ENCODE measurements at places on chromosomes 5 and 9.

DNA sequence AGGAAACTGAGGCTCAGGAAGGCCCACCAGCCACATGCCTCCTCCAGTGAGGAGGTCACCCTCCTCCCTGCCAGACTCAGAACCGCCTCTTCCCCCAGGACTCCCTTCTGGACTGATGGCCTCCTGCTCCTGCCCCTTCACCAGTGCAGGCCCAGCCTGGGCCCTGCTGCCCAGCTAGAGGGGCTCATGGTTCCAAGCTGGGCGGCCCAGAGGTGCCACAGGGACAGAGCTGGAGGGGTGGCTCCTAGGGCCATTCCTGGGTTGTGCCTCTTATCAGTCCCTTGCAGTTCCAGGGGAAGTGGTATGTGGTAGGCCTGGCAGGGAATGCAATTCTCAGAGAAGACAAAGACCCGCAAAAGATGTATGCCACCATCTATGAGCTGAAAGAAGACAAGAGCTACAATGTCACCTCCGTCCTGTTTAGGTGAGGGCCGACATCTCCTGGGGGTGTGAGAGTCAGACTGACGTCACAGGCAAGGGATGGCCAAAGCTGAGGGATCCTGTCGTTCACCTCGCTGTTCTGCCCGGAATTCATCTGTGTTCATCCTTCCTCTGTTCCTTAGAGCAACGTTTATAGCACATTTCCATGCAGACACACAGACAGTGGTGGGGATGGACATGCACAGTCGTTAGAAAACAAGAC, 819 bp downstream of the LCN2 start:
- no peaks in the 10 kb centered on the region for H3K36me3 ChIP-seq
- no peak overlapping the region for H3K27ac ChIP-seq
- DNase-seq: no peak
- H3K4me1 ChIP-seq: no peaks in the 10 kb centered on the region

DNA sequence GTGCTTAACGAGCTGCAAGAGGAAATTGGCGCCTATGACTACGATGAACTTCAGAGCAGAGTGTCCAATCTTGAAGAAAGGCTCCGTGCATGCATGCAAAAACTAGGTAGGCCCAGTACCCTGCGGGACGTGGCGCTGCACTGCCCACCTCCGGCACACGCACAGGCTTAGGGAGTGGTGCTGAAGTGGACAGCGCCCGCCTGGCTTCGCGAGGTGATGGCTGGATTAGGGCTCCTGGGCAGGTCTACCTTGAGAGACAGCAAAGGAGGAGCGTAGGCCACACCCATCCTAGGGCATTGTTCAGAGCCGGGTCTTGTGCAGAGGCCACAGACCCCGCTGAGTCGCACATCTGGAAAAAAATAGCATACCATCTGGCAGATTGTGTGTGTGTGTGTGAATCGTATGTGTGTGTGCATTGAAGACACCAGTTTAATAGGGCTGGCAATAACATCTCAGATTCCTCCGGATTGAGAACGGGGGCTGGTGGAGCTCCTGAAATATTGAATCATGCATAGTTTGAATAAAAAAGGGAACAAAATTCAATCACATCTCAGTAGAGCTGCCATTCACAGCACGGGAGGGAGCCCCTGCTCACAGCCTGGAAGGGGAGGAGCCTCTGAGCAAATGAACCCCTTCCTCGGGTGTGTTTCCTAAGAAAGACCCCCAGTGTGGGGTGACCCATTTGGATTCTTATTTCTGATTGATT, 11.1 kb downstream of the OLFM1 start:
- H3K27me3 ChIP-seq: peaks cover 41% of the 10 kb centered on the region
- H3K36me3 ChIP-seq: no peaks in the 10 kb centered on the region
- no peak for DNase-seq
- H3K4me1 ChIP-seq: no peaks in the 10 kb centered on the region

GRCh38 chr9:94922691-94923107, 196.2 kb downstream of the AOPEP start:
- no peak overlapping the region for H3K27ac ChIP-seq
- peaks cover 3% of the 10 kb centered on the region for H3K4me1 ChIP-seq
- H3K27me3 ChIP-seq: no peaks in the 10 kb centered on the region
- H3K4me3 ChIP-seq: no peak overlapping the region
- no peak for DNase-seq
- peaks cover 25% of the 10 kb centered on the region for H3K36me3 ChIP-seq

DNA sequence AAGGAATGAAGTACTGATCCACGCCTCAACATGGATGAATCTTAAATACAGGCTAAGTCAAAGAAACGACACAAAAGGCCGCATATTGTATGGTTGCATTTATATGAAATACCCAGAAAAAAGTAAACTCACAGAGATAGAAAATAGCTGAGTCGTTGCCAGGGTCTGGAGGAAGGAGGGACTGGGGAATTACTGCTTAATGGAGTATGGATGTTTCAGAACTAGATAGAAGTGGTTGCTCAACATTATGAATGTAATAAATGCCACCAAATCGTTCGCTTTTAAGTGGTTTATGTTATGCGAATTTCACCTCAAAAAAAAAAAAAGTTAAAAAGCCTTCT, 784 bp upstream of the MSANTD3 start:
- H3K4me3 ChIP-seq: peak overlapping the region; percentile 95
- peak overlapping the region; percentile 91 for H3K27ac ChIP-seq
- peaks cover 4% of the 10 kb centered on the region for H3K36me3 ChIP-seq
- DNase-seq: no peak
- H3K4me1 ChIP-seq: peaks cover 17% of the 10 kb centered on the region

DNA sequence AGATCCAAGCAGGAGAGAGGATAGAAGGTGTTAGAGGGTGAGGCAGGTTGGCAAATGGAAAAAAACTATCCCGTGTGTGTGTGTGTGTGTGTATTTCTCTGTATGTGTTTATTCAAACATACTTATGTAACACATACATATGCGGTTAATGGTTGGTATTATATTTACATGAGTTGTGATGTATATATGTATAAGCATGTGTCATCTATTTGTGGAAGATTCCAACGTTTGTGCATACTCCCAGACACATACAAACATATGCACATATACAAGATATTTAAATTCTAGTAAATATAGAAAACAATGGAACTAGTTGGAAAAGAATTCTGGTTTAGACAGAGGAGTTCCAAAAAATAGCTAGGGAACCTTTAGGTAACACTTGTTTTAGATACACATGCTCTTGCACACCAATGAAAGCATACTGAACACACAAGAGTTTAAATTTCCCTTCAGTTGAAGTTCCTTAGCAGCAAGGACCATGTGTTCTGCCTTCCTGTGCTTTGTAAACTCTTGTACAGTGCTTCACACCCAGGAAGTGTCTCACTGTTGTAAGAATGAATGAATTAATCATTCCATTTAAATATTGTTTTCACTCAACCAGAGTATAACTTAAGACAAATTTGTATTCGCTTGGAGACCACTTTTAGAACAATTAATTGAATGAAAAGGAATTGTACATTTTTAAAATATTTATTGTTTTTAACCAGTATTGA, 257.8 kb downstream of the FER start:
- no peaks in the 10 kb centered on the region for H3K4me1 ChIP-seq
- H3K27me3 ChIP-seq: no peaks in the 10 kb centered on the region

DNA sequence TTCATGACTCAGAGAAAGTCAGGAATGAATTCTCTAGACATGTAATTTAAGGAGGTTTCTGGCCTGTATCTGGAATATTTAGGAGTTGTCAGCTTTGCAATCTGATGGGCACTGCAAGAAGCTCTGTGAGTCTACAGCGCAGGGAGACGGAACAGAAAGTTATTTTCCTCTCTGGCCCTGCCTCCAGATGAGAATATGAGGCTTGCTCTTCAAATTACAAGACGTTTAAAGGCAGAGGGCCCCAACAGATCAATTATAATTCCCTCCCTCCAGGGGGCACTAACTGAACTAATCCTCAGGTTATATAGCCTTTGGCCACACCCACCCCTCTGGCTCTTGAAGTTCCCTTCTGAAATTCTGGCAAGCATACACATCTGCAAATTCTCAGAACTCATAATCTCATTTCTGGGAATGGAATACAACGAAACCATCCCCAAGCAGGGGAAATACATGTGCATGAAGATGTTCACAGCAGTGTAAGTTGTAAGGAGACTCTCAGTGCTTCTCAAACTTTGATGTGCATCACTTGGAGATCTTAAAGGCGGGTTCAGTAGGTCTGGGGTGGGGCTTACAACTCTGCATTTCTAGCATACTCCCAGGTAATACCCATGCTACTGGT, 307.6 kb downstream of the CWC27 start:
- peaks cover 21% of the 10 kb centered on the region for H3K4me1 ChIP-seq
- H3K36me3 ChIP-seq: no peaks in the 10 kb centered on the region
- H3K27me3 ChIP-seq: peaks cover 1% of the 10 kb centered on the region

GRCh38 chr5:55923865-55924500, 70.8 kb downstream of the IL6ST start:
- no peaks in the 10 kb centered on the region for H3K36me3 ChIP-seq
- H3K4me1 ChIP-seq: peaks cover 11% of the 10 kb centered on the region
- peaks cover 8% of the 10 kb centered on the region for H3K27me3 ChIP-seq
- no peak for DNase-seq
- no peak overlapping the region for H3K27ac ChIP-seq

DNA sequence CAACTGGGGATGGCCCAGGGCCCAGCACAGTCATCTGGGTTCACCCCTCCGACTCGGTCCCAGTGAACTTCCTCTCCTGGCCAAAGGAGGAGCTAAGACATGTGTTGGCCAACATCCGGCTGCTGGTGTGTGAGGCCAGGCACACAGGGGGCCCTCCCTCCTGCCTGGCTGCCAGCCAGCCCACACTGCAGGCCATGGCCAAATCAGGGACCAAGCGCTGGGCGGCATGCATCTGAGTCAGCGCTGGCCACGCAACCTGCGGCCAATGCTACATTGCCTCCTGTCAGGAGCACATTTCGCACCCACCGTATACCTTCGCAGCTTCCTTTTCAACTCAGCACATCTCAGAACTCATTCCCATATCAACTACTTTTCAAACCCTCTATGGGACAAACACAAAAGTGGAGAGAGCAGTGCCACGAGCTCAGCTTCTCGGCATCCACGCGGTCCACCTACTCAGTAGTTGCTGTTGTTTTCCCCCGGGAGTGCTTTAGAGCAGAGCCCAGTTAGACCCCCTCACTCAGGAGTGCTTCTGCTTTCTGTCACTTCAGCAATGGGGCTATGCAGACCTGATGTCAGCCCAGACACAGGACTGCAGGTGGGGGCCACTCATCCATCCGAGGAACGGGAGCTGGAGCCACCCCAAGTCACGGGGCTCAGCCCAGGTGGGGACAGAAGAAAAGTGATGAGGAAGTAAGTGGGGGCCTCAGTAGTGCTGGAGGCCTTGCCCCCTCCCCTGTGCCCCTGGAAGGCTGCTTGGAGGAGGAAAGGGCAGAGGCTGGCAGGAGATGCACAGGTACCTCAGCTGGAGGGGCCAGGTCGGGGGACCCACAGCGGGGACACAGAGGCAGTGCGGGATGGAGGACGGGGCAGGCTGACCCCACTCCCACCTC, 13.9 kb downstream of the NINJ1 start:
- peaks cover 7% of the 10 kb centered on the region for H3K36me3 ChIP-seq
- H3K27ac ChIP-seq: peak overlapping the region; percentile 72
- DNase-seq: no peak
- no peaks in the 10 kb centered on the region for H3K27me3 ChIP-seq

- no peak for DNase-seq
- no peak overlapping the region for H3K4me3 ChIP-seq
- H3K4me1 ChIP-seq: peaks cover 4% of the 10 kb centered on the region
- no peaks in the 10 kb centered on the region for H3K36me3 ChIP-seq
- no peak overlapping the region for H3K27ac ChIP-seq
Observed at GRCh38 chr9:124032247-124032646, 20.7 kb downstream of the LHX2 start.

- no peak overlapping the region for H3K4me3 ChIP-seq
- H3K4me1 ChIP-seq: no peaks in the 10 kb centered on the region
- DNase-seq: no peak
- no peaks in the 10 kb centered on the region for H3K27me3 ChIP-seq
Observed at GRCh38 chr5:52443187-52443586, 344.5 kb upstream of the ITGA1 start.

Measured in activated B cell treated with CpG ODN at 0.5 μM for 24 hours (primary cell).